ENCODE measurements at places on chromosomes 5 and 9.

GRCh38 chr5:41598011-41598410 lies 87.6 kb upstream of the PLCXD3 start:
- no peak for DNase-seq

- peak; percentile 18 for DNase-seq
Observed at GRCh38 chr9:122347348-122348287, 23.2 kb upstream of the PTGS1 start.

DNA sequence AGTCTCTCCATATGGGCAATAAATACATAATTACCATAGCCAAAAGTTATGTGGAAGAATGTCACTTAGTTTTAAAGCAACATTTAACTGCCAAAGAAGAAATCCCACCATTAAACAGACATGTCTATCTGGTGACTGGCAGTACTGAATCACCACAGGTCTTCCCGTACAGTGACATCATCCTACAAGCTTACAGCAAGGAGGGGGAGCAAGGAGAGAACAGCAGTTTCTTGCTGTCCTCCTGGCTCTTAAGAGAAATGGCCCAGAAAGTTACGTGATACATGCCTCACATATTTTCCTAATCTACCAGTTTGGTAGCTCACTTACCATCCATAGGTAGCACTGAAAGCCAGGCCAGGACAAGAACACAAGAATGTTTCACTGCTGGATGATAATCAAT lies 671.0 kb downstream of the DMRTA1 start:
- DNase-seq: no peak

DNA sequence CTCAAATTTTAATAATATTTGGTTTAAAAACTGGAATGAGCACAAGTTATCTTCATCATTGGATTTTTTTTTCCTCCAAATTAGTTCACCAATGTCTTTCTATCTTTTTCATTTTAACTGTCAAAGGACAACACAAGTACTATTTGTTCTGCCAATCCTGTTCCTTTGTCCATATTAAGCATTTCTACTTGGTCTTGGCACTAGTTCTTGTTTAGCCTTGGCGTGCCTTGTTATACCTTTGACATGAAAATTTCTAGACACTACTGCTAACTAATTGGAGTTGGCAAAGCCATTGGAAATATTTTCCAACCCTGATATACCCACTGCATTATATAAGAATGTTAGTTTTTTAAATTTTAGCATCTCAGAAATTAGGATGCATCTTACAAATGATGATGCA lies 3.8 kb downstream of the SPINK6 start:
- no peak for DNase-seq

DNA sequence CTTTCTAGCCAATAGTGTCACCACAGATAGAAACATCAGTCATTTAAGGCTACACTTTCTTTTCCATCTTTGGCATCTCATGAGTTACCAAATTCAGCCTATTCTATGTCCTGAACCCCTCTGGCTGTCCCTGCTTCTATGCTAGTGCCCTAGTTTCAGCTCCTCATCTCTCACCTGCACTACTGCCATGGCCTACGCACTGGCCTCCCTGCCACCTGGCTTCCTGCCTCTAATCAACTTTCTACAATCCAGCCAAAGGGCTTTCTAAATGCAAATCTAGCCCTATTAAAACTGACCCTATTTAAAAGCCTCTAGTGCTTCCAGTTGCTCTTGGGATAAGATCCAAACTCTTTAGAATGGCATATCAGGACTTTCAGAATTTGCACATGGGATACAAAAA lies 482.9 kb downstream of the TMEM38B start:
- no peak for DNase-seq

DNA sequence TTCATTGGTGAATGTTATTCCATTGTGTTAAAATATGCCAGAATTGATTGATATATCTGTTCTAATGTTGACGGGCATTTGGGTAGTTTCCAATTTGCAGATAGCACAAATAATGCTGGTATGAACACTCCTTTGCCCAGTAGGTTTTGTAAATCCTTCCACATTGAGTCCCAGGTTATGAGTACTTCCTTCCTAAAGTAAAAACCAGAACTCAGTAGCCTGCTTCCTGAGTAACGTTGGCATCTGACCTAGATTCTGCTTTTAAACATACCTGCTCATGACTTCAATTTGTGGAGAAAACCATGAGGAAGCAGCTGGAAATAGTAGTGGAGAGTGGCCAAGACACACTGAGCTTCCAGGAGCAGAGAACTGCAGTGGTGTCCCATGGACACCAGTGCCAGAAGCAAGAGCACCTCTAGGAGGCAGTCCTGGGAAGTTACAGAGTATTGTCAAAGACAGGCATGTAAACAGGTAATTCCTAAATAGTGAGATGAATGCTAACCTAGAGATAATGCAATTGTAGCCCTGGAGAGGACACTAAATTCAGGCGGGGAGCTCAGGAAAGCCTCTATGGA lies 24.3 kb upstream of the RASGRF2 start:
- DNase-seq: no peak

DNA sequence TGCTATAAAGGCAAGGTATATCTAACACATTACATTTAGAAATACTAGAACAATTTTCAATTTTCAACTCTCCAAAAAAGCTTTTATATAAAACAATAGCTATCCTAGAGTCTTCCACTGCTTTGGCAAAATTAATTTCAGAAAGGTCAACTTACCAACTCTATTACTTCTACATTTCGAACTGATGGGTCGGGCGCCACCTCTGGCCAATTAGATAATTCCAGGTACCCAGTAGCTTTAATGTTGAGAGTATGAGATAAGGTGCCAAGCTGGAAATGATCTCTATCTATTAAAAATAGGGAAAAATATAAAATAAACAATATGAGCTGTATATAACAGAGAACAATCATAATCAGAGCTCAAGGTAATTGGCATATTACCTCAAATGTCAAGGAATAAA lies 166.6 kb downstream of the AP3B1 start:
- DNase-seq: no peak
